ENCODE measurements at places on chromosomes 6 and 20.

GRCh38 chr6:94510877-94511276, 1066.5 kb upstream of the MANEA start:
- DNase-seq, result no peak

DNA sequence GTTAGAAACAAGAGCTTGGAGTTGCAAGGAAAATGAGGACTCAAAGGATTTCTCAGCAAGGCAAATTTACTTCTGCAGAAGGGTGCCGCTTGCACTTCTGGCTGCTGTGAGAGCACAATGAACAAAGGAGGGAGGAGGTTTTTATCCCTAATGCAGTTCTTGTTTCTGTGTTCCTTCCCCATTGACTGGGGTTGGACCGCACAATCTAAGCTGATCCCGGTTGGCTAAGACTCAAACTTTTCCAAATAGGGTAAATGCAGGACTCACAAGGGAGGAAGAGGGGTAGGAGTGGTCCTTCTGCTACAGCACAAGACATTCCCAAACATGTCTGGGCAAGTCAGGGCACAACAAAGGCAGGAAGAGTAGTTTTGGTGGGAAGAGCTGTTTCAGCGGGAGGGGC, 249.6 kb upstream of the MOCS1 start:
- no peak for DNase-seq

- DNase-seq, result no peak
Measured at GRCh38 chr6:155883334-155883731, 427.7 kb upstream of the NOX3 start.

- DNase-seq, result no peak
Measured at GRCh38 chr6:44224029-44224964, 902 bp downstream of the SLC29A1 start.

DNA sequence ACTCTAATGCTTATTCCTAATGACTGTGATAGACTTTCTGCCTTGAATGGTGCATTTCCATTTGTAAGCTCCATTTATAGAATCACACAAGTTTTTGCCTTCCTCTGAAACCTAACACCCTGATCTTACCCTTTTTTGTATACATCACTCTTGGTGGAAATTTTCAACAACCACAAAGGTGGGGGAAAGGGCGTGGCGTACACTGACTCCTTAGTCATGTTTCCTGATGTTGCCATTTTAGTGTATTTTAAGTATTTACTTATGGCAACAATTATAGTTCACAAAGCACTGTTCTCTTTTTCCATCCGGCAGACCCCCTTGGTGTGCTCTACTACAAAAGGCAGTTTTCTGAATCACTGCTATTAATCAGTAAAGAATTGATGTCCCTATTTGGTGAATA, 92.0 kb downstream of the ATXN1 start:
- DNase-seq, result no peak

DNA sequence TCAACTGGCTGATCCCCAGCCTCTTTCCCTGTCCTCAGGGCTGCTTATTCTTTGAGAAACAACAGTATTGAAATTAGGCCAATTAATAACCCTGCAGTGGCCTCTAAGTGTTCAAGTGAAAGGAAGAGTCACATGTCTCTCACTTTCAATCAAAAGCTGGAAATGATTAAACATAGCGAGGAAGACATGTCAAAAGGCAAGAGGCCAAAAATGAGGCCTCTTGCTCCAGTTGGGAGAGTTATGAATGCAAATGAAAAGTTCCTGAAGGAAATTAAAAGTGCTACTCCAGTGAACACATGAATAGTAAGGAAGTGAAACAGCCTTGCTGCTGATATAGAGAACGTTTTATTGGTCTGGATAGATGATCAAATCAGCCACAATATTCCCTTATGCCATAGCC, 131.5 kb downstream of the MACROD2 start:
- DNase-seq, result no peak

DNA sequence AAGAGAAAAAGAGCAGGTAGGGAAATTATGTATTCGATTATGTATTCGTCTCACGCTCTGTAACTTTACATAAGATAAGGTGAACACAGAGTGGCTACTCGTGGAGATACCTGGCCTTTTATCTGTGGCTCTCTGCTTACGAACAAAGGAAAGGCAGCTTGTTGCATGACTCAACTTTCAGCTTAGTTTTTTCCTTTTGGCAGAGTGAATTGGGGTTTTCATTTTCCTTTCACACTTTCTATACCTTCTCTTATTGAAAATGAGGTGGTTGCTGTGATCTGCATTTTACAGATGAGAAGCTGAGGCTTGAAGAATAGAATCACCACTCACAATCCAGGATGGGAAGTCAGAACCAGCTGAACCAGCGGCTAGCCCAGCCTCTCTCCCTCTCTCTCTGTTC, 13.3 kb upstream of the KCNK15 start:
- DNase-seq, result no peak

DNA sequence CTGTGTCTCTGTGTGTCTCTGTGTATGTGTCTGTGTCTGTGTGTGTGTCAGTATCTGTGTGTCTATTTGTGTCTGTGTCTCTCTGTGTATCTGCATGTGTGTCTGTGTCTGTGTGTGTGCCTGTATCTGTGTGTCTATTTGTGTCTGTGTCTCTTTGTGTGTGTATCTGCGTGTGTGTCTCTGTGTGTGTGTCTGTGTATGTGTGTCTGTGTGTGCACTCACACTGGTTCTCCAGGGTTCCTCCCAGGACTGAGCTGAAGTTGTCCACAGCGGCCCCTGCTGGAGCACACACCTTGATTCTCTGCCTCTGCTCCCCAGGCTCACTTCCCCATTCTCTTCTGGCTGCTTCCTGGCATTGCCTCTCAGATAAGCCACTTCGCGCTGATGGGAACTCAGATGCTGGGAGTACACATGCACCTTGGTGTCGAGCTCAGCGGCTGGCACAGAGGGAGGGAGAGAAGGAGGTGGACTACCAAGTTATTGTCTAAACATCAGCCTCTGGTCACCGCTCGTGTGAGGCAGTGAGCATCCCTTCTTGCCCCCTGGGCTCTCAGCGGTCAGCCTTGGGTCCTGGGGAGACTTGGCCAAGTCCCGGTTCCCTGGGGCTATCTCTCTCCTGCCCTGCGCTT, 104.9 kb upstream of the NXT1 start:
- DNase-seq, result no peak
